NCI-H187 (cell line): ENCODE measurements at places on chromosomes 2 and 18.

DNA sequence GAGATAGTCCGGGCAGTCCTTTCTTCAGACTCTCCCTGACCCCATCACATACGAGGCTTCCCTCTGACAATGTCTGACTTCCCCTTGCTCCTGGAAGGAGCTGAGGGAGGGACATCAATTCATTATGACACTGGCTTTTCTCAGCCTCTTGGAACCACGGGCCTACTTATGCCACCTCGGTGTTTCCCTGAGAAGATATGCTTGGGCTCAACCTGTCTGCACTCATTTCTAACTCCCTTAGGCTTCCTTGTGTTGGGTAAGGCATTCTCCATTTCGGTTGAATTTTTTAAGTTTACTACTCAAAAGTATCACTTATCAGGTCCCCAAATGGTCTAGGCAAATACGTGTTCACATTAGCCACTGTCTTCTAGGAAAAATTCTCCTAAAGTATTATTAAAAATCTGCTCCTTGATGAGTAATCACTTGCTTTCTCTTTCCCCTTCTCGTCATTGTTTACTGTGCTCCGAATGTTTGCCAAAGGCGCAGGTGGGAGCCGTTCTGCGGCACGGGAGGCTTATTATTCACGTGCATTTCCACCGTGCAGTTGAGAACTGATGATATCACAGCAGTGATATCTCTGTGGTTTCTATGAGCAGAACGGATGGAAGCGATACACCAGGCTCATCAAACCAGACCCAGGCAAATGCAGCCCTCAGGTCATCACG lies 33.1 kb downstream of the ARL4C start:
- DNase-seq, result peak; percentile 34

- DNase-seq, result no peak
Observed at GRCh38 chr2:8159966-8160603, 521.8 kb upstream of the ID2 start.

DNA sequence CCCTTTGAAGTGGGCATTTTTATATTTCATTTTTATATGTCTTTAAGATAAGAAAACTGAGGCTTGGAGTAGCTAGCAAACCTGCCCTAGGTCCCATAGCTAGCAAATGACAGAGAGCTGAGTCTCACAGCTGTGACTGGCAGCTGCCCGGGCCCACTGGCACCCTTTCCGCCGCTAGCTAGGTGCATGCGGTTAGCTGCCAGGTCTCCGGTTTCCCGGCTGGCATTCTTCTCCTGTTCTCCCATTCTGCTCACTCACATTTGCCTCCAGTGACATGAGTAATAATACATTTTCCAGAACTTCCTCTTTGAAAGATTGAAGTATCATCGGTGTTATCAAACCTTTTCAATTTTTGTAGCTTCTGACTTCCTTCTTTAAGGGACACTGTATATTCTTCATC lies 38.7 kb downstream of the MTCL1 start:
- DNase-seq, result no peak

- DNase-seq, result no peak
Observed at GRCh38 chr2:5369510-5369909, 322.7 kb upstream of the SOX11 start.

DNA sequence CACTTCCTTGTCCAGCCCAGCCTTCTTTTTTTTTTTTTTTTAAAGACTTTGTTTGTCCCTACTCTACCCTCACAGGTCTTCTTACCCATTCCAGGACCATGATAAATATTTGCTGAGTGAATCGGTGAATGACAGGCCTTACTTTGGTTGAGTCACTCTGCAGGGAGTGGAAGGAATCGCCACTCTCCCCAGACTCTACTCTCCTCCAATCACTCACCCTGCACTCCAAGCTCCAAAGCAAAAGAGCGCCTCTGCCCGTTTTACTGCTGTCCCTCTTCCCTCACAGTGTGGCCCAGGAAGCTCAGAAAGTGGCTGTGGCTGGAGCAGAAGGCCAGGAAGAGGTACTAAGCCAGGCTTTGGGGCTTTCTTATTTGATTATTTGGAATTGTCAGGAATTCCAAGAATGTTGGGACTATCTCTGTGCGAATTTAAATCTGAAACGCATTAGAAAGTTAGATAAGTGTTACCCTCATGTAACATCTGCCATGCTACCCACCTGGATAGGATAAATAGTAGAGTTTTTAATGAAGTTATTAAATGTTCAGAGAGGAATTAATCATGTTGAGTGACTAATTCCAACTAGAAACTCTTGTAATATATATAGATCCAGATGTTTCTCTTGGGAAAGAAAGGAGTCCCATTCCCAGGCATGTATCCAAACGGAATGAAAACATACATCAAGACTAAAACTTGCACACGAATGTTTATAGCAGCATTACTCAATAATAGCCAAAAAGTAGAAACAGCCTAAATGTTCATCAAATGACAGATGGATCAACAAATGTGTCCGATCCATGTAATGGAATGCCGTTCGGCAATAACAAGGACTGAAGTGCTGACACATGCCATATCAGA lies 43.0 kb upstream of the CHMP1B start:
- no peak for DNase-seq

DNA sequence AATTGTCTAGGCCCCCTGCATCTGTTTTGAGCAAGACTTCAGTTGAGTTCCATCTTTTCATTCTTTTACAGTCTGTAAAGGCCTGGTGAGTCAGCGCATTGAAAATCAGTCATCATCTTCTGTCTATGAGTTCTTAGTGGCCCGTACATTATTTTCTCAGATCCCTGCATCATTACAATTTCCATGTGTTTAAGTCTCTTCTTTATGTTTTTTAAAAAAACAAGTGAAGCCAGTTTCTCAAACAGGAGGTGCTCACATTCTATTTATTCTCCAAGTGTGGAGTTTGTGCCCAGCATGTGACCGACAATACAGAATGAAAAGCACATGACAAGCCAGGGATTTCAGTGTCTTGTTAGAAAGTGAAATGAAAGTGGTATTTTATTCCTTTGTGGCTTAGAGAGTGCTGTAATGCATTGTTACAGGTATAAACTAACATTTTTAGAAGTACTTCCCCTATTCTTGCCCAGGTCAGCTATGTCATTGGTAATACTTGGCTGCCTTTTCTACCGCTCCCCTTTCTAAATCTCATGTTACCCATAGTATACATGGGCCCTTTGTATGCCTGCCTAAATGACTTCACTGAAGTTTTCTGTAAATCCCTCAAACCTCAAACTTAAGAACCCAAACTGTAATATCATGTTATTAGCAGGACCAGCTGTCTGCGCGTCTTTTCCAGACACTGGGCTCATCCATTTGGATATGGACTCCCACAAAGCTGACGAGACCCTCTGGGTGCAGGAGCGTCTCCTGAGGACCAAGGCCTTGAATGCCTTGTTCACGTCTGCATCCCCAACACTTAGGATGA lies 67.6 kb downstream of the FEZ2 start:
- DNase-seq, result no peak

- DNase-seq, result no peak
Observed at GRCh38 chr2:192500550-192501200, 305.9 kb upstream of the TMEFF2 start.

DNA sequence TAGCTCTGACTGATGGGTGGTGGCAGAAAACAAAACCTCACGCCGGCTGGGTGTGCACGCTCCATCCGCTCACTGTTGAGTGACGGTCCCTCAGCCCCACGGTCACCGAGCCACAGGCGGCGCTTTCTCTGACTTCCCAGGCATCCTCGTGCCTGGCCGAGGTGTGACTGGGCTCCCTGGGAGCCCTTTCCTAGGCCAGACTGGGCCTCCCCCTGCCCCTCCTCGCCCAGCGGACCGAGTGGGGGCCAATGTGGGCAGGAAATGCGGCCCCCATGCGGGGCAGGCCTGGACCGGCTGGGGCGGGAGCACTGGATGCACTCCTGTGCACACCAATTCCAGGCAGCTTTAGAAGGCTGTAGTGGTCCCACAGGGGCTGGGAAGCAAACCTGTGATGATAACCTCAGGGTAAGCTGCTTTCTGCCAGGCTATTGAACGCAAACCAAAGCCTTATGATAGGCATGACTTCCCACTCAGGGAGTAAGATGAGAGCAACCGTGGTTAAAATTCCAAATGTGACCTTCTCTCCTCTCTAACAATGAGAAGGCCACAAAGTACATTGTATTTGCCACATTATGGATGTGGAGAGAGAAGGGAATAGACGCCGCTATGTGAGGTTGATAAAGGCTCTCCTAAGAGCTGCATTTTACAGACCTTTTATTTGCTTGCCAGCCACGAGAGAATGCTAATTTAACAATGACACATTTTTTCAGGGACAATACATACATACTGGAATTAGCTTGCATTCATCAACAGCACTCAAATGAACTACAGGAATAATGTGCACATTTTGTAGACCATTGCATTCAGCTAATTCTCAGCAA lies 83.9 kb upstream of the PGAP1 start:
- DNase-seq, result no peak

- DNase-seq, result no peak
Observed at GRCh38 chr18:7632152-7633098, 65.3 kb downstream of the PTPRM start.

GRCh38 chr18:23995180-23995579 lies 19.4 kb upstream of the TTC39C start:
- DNase-seq, result no peak

DNA sequence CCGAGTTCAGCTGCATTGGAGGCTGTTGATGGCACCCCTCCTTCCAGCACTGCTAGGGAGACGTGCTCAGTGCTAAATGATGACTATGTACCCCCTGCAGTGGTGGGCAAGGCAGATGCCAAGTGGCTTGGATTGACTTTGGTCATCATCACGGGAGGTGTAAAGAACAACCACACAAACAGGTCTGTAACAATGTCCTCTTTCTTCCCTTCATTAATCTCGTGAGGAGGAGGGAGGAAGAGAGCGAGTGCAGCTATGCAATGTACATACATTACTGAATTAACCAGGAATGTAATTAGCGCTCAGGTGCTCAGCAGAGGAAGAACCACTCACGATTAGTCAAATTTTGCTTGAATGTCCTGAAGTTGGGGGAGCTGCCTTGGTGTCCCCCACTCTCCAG lies 173.9 kb upstream of the SKOR2 start:
- no peak for DNase-seq

DNA sequence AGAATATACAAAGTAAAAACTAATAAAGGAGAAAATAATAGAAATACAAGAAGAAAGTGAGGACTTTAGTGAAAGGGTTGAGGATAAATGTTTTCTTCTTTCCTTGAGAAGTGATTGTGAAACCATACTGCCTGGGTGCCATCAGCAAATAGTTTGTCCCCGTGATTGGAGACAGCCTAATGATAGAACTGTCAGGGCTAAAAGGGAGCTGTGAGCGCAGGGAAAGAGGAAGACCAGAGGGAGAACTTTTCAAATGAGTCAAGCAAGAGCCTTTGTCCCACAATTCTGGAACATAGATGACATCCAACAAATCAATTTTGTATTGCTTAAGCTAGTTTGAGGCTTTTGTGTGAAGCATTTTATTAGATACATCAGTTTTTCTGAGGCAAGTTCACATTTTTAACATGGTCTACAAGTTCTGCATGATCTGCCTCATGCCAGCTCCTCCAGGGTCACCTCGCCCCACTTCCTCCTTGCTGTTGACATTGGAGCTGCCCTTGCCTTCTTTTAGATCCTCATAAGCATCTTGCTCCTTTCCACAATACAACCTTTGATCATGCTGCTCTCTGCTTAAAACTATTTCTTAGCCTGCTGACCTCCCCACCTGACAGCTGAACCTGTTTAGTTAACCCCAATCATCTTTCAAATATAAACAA lies 213.4 kb upstream of the REG3G start:
- DNase-seq, result no peak

- no peak for DNase-seq
Observed at GRCh38 chr18:25743646-25744151, 346.7 kb downstream of the SS18 start.
